Activated CD4-positive, alpha-beta T cell treated with anti-CD3 and anti-CD28 coated beads for 48 hours (primary cell): ENCODE measurements at places on chromosomes 11 and 22.

DNA sequence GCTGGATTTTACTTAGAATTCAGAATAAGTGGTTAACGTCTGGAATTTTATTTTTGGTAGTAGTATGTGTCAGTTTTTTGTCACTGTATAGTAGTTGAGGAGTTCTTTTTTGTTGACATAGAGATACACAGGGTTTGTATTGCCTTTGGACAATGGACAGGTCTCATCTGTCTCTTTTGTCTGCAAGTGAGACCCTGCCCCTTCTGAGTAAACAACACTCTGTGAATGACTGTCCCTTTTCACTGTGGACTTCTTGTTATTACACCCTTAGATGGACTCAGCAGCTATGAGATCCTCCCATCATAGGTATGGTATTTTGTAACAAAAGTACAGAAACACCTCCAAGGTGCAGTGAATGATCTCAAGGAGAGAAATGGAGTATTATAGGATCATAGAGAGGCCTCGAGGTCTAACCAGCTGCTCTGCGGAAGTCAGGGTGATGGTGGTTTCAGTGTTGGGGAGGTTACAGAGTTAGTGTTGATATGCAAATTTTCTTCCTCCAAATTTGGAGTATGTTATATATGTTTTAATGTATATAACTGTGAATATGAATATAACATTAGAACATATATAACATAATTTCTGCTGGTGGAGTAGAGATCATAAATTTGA lies 7.8 kb downstream of the PPP6R3 start:
- DNase-seq = no peak

GRCh38 chr22:47167056-47167455 lies 404.6 kb downstream of the TBC1D22A start:
- DNase-seq = no peak

- DNase-seq = no peak
These were observed 4.2 kb downstream of the RAB1B start for GRCh38 chr11:66272596-66272995.

DNA sequence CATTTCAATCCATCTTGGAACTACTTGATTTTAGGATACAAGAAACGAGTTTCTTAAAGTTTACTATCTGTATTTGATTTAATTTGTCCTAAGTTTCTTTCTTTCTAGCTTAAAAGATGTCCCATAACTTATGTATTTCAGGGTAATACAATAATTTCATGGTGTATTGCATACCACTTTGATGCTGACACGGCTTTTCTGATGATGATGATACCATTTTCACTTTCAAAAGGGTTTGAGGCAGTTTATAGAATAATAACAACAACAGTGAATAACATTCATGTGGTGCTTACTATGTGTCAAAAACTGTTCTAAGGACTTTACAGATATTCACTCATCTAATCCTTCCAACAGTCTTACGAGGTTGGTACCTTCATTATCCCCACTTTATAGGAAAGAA lies 33.2 kb upstream of the POU2AF1 start:
- no peak for DNase-seq

DNA sequence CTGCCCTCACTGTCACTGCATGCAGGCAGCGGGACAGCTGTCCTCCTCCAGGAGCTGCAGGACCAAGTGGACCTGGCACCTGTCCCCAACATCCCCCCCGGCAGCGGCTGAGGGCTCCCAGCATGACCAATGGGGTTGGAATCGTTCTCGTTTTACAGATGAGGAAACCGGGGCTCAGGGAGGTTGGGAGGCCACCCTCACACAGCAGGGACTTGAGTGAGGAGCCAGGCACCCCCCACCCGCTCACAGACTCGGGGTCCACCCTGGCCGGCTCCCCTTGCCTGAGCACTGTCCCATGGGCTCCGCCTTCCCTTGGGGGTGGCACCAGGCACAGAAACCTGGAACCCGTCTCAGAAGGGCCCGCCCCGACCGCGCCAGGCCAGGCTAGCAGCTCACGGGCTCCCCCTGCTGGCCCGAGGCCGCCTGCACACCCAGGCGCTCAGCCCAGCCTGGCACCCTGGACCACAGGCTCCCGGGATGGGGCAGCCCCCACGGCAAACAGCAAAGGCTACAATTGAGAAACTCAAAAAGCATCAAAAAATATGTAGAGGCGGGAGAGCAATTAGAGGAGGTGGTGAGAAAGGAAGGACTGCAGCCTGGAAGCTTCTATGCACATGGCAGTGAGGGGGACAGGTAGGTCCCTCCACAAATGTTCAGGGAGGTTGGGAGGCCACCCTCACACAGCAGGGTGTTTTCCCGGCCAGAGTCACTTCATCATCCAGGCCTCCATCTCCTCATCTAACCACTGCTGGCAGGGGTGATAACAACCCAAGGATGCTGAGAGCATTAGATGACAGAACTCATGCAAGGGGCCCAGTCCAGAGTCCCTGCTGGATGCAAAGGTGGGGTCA lies 12.8 kb downstream of the MACROD1 start:
- DNase-seq = peak; percentile 78

DNA sequence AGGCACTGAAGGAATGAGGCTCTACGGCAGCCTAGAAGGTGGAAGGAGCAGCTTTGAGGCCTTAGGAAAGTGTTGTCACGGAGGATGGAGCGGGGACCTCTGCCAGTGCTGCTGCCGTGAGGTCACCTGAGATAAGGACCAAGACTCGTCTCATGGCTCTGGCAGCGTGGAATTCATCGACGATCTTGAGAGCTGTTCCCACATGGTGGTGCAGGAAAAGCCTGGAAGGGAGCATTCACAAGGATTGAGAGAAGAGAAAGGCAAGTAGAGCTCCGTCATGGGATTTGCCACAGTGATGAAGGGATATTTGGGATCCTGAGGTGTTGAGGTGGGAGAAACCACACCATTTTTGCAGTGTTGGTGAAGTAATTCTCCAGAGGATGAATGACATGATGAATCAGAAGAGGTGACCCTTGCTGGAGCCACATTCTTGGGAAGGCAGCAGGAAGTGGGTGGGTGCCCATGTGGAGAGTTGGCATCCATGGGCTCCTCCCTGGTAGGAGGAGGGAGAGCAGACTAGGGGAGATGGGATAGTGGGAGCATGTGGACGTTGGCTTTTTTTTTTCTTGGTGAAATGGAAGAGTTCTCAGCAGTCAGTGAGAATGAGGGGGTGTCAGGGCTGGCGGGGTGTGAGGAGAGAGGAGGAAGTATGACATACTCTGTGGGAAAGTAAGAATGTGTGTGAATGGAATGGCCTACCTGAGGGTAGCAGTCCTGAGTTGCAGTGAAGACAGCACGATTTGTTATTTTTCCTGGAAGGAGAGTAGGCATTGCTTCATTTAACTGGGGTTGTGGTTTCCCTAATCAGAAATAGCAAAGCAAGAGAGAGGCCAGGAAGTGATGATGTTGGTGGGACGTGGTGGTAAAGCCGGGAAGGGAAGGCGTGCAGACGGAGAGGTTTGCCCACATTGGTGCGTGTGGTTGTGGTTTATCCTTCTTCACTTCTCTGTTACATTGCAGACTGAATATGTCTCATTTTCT lies 11.1 kb downstream of the PPP6R3 start:
- peak; percentile 71 for DNase-seq

DNA sequence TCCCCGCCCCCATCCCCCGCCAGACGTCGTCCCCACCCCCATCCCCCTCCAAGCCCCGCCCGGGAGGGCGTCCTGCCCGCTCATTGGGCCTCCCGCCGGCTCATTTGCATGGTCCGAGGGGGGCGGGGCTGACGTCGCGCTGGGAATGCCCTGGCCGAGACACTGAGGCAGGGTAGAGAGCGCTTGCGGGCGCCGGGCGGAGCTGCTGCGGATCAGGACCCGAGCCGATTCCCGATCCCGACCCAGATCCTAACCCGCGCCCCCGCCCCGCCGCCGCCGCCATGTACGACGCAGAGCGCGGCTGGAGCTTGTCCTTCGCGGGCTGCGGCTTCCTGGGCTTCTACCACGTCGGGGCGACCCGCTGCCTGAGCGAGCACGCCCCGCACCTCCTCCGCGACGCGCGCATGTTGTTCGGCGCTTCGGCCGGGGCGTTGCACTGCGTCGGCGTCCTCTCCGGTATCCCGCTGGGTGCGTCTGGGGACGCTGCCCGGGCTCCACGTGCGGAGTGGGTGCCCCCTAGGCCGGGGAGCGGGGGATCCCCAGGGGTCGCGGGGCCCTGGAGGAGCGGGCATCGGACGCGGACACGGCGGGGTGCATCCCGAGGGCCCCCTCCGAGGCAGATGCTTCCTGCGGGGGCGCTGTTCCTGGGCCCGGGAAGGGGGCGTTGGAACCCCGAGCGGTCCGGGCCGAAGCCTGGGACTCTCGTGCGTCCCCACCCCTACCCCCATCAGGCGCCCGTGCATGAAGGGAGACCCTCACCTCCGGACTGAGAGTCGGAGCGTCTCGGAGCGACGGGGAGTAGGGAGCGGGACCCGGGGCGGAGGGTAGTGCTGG lies at the start of gene PNPLA3:
PNPLA3 (plus strand) TSS at position 175 of the 834 bp plus-strand sequence; CDS start at position 282, 107 bp downstream.
- DNase-seq = peak; percentile 85

DNA sequence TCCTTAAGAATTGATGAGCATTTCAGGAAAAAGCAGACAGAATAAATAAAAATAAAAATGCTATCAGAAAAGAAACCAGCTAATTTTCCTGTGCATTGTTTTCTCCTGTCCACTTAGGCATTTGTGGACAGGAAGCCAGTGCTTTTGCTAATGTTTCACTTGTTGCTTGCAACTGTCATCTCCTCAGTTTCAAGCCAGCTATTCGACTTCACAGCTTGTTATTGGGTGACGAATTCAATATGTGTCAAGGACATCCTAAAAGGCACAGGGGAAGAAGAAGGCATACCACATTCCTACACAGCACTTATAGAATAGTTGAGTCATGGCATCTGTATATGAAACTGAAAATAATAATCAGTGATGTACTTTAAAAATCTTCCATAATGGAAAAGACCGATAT lies 530.6 kb upstream of the KIRREL3 start:
- DNase-seq = no peak

DNA sequence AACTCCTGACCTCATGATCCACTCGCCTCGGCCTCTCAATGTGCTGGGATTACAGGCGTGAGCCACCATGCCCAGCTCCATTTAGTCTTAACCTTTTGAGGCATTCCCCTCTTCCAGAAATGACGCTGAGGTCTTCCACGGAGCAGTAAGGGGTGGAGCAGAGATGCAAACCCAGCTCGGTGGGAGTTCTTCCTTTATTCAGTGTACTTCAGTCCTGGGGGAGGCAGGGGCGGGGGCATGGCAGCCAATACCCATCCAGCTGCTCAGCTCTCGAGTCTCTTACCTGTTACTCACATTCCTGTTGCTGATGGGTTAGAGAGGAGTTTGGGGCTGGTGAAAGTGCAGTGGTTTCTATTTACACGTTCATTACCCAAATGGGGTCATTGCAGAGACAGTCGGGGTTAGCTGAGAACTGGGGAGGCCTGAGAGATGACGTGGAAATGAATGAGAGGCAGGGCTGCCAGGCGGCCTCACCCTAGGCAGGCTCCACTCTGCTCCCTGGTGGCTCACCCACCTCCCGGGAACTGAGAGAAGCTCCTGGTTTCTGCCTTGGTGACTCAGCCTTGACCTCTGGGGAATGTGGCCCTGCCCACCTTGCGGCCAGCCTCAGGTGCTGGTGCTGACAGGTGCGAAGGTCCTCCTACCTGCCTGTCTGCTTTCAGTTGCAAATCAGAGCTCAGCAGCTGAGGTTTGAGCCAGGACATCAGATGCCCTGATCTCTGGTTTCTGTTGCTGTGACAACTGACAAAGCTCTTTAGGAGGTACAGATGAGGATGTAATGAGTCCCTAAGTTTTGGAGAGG lies 13.4 kb upstream of the ST14 start:
- DNase-seq = no peak
